NCI-H345 (cell line): ENCODE measurements at places on chromosomes 2 and 18.

DNA sequence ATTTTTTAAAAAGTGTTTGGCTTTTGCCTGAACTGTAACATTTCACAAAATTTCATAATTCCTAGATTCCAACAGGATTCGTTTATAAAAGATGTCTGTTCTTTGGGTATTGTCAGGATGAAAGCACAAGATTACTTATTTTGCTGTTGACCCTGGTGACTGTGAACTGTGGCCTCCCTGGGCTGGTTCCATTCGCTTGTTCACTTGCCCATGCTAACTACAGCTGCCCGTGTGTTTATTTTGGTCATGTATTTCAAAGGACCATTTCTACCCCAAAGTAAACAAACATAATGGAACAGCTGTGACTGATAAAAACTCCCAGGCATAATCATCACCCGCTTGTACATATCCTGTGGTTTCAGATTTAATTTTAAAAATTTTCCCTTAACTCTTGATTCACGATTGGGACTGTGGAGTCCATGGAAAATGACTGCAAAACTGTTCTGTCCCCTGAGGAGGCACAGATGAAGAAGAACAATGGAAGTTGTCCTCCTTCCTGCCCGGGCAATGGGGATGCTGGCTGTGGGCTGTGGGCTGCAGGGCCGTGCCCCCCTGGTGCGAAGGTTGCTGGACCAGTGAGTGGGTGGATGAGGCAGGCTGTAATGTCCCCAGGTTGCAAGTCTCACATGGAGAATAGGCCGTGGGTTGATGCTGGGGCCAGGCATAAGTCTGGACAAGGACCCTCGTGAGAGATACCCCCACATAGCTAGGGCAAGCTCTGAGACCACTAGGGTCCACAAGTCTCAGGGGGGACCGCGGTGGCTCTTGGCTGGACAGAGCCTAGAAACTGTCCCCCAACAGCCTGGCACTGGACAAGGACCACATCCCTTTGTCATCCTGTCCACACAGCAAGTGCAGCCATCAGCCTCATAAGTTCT lies 28.9 kb upstream of the HDAC4 start:
- no peak for DNase-seq

GRCh38 chr2:136238286-136239078 lies 120.5 kb upstream of the CXCR4 start:
- no peak for DNase-seq

DNA sequence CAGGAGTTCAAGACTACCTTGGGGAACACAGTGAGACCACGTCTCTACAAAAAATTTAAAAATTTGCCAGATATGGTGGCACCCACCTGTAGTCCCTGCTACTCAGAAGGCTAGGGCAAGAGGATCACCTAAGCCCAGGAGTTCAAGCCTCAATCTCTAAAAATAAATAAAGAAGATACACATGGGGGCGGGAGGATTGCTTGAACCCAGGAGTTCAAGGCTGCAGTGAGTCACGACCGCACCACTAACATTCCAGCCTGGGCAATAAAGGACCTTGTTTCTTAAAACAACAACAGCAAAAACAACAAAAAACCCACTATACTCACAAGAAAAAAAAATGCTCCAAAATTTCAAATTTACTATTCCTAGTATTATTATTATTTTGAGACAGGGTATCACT lies 10.0 kb upstream of the ICA1L start:
- no peak for DNase-seq

DNA sequence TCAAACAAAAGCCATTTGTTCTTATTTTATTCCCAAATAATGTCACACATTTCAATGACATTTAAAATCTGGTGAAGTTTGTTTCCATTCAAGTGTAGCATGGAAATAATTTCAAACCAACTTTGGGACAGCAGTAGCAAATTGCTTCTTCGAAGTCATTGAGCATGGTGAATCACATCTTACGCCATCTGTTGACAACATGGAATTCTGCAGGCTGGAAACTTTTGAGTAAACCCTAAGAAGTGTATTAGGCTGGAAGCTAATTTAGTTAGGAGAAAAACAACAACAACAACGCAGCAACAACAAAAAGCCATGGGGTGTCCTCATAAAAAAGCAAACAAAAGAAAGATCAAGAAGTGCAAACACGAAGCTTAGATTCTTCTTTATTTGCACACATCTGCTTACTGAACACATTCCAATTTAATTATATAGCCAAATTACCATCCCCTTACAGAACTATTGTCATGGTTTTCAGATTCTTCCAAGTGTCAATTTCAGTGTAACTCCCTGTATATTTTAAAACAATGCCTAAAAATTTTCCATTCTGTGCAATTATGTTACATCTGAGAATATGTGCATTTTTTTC lies 659.0 kb upstream of the CDH7 start:
- DNase-seq: peak; percentile 33

- DNase-seq: no peak
These were observed 101.5 kb upstream of the DNER start for GRCh38 chr2:229815858-229816257.

GRCh38 chr2:173087214-173087581 lies 11.6 kb downstream of the MAP3K20 start:
- DNase-seq: no peak

- DNase-seq: no peak
These were observed 175.3 kb upstream of the MSH6 start for GRCh38 chr2:47607680-47608061.

DNA sequence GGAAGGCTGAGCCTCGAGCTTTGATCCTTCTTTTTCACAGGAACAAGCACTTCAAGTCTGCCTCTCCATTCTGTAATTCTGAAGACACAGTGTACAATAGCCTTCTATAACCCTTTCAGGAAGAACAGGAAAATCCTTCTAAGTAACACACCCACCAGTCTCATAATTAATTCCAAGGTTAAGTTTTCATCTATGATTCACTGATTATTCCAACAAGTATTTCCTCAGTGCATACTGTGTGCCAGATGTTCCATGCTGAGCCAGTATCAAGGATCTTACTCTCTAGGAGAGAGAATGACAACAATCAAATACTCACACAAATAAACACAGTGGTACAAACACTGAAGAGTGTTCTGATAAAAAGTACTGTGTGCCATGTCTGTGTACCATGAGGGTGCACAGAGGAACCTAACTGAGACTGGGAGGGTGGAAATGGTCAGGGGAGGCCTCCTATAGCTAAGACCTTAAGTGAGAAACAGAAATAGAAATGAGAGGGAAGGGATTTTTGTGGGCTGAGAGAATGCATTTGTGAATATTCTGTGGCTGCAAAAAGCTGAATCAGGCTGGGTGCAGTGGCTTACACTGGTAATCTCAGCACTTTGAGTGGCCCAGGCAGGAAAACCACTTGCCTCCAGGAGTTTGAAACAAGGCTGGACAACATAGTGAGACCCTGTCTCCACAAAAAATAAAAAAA lies 7.3 kb upstream of the MTLN start:
- DNase-seq: no peak

GRCh38 chr2:10057231-10058107 lies 14.1 kb downstream of the KLF11 start:
- DNase-seq: no peak

DNA sequence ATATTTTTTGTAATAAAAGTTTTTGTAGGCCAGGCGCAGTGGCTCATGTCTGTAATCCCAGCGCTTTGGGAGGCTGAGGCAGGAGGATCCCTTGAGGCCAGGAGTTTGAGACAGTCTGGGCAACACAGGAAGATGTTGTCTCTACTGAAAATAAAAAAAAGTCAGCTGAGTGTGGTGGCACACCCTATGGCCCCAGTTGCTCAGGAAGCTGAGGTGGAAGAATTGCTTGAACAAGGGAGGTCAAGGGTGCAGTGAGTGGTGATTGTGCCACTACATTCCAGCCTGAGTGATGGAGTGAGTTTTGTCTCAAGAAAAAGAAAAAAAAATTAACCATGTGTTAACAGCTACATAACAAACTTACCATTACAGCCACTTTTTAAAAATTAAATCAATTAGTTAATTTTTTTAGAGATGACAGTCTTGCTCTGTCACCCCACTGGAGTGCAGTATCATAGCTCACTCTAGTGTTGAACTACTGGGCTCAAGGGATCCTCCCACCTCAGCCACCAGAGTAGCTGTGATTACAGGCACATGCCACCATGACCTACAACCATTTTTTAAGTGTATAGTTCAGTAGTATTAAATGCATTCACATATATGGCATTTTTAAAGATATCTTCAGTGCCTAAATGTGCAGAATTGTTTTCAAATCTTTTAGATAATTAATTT lies 67.2 kb upstream of the ACYP2 start:
- DNase-seq: no peak

- DNase-seq: no peak
These were observed 62.5 kb downstream of the TGOLN2 start for GRCh38 chr2:85265304-85265703.

DNA sequence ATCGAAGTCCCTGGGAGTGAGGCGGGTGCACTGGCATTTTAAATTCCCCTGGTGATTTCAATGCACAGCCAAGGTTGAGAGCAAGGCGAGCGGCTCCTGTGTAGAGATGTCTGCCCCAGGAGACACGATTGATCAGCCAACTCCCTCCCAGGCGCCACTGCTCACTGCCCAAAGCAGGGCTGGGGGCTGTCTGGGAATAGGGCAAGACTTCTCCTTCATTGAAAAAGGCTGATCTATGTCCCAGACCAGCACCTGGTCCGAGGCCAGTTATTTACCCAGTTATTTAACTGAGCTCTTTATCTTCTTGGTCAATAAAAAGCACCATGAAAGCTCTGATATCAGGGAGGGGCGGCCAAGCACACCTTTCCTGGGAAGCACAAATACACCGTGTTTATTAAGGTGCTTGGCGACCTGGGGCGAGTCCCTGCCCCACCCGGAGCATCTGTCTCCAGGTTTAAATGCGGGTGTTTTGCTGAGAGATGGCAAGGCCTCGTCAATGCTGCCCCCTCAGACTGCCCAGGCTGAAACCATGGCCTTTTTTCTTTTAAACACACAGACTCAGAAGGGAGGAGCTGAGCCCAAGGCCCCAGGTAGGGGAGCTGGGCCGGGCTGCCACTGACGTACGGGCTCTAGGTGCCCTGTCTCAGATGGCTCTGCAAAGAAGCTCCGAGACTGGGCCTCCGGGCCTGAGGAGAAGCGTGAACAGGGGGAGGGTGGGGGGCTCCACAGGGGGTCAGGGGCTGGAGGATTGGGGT lies 73.9 kb upstream of the HPCAL1 start:
- DNase-seq: peak; percentile 51

- DNase-seq: no peak
These were observed 101.9 kb upstream of the ARHGAP28 start for GRCh38 chr18:6627645-6628044.

DNA sequence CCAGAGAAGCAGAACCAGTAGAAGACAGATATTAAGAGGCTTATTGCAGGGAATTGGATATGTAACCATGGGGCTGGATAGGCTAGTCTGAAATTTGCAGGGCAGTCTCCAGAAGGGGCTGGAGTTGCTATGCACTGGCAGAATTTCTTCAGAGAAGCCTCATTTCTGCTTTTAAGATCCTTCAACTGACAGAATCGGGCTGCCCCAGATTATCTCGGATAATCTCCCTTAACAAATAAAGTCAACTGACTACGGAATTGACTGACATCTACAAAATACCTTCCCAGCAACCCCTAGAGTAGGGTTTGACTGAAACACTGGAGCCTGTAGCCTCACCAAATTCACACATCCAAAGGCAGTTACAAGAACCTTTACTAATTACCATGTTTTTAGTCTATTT lies 136.4 kb downstream of the SOCS6 start:
- no peak for DNase-seq

DNA sequence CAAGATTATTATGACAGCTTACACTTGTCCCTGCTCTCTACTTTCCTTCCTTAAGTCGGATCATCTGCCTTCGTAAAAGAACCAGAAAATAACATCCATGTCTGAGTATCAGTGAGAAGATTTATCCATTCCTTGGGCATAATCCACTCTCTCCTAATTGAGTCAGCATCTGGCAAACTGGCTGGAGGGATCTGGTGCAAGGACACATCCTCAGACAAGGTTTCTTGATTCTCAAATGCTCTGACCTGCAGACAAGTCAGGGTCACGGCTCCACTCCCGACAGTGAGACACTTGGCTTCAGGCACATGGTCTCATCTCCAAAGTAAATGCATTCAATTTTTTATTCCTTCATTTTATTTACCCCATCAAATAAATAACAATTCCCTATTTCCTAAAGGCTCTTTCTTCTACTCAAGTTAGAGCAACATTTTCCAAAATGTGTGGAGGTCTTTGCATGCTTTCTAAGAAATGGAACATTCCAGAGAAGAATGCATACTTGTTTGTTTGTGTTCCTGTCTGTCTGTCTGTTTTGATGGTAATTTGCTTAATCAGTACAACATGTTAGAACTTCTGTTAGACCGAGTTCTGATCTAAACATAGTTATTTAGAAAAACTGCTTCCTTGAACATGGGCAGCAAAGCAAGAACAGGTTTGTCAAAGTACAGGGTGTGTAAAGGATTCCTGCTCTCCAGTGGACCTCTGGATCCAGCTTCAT lies 246.9 kb downstream of the IRS1 start:
- no peak for DNase-seq

DNA sequence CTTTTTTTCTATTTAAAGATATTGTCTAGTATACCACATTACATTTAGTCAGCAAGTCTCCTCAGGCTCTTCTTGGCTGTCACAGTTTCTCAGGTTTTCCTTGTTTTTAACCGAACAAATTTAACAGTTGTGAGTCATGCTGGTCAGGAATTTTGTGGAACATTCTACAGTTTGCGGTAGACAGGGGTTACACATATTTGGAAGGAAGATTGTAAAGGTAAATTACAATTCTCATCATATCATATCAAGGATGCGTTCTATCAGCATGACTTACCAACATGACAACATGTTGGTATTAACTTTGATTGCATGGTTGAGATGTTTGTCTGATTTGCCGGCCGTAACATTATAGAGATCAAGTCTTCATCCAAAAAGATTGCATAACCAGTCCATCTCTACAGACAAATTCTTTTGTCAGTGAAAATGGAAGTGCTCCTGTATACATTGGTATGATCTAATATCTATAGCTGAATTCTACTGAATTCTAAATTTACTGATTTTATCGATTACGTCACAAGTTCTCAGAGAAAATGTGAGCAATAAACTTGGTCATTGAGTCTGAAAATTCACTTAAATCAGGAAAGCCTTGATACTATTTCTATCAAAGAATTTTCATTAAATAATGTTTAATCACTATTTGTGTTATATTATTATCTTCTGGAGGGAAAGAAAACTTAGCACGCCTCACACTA lies 664.4 kb upstream of the SLC8A1 start:
- no peak for DNase-seq

DNA sequence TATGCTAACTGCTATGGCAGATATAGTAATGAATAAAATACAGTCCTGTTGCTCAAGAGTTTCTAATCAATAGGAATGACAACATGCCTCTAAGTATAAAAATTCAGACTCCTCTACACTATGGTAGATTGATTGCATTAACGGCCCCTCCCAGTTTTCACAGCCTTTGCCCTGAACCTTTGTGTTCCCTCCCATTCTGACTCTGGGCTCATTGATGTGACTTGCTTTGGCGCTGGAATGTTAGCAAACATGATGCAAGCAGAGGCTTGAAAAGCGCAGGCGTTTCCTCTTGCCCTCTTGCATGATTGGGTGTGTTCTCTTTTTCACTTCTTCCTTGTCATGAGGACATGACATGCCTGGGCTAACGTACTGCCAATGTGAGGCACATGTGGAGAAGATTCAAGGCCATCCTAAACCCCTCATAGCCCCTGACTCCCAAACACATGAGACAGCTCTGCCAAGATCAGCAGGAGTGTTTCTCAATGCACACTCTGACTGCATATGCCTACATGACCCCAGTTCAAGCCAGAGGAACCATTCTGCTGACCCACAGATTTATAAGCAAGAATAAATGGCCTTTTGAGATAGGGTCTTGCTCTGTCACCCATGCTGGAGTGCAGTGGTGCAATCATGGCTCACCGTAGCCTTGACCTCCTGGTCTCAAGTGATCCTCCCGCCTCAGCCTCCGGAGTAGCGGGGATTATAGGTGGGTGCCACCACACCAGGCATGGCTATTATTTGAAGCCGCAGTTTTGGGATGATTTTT lies 49.7 kb upstream of the CD28 start:
- no peak for DNase-seq
